ENCODE measurements at places on chromosomes 6 and 20. TPM values are rescaled to one million over a fixed set of nuclear protein-coding genes. Genes with fewer than 3 reads are reported as not detected.

DNA sequence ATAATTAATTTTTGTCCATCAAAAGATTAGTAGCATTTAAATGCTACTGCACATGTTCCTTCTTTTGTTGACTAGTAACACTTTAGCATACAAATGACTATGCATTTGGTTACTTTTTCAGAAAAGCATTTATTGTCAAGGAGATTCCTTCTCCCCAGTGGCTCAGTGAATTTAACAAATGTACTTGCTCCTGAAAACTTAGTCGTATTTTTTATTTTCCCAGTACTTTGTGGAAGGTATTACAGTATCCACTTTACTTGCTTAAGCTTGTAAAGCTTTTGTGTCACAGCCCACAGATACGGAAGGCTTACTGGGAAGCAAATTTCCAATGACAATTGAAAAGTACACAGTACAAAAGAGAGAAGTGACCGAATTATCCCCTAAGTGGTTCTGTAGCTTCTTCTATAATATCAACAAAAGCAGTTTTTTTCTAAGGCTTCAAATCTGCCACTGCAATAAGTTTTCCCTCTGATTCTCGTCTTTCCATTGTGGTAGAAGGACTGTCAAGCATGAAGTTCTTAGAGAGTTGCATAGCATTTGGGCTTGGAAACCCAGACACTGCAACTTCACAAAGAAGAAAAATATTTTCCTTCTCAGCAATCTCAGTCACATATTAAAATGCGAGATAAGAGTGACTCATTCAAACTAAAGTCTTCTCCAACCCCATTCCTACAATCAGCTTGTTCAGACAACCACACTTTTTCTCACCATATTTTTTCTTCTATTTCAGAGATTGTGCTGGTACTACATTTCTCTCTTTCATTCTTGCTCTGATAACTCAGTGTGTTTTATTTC, 431.2 kb downstream of the GRIK2 start:
- no peak for DNase-seq

- DNase-seq: no peak
Observed at GRCh38 chr20:53713328-53714056, 119.9 kb upstream of the ZNF217 start.

DNA sequence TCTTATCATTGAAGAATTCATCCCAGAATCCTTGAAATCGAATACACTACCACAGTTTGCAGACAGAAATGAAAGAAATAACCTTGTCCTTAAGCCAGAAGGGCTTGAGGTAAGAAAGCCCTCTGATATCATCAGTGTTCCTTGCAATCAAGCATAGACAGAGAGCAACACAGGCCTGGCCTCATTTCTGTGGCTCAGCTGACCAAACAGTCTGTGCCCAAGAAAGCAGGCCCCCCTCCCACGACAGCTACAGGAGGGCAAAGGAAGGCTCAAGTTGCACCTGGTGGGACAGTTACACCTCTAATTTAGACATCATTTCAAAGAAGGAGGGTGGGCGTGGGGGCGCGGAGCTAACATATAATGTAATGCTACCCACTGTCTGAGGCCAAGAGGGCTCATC, 21.6 kb downstream of the KIF16B start:
- no peak for DNase-seq

DNA sequence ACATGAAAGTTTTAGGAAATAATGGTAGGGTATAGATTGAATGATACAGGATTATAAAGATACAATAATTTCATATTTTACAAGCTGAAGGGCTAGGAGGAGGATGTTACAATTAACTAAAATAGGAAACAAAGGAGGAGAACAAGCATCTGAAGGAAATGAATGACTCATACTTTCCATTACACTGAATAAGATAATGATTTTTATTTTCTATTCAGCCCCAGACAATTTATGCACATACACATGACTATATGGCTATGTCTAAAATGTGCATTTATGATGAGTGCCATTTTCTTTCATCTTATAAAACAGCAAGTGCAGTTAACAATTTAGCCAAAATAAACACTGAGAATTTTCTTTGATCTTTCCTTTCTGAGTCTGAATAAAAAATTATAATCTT, 994.6 kb upstream of the ADGRB3 start:
- no peak for DNase-seq

DNA sequence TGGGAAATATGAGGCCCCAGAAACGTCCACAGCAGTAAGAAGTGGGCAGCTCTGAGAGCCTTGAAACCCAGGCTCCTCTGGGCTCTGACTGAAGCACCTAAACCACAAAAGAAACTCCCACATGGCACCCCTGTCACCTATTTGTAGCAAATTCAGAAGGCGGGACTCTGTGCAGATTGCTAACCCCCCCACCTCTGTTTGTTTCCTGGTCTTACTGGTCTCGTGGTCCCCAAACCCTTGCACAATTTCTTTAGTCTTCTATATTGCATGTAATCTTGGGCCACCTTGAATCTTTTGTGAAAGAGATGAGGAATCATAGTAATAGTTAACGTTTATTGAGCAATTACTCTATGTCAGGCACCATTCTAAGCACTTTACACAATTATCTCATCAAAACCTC, 154.3 kb downstream of the PREX1 start:
- DNase-seq: no peak

DNA sequence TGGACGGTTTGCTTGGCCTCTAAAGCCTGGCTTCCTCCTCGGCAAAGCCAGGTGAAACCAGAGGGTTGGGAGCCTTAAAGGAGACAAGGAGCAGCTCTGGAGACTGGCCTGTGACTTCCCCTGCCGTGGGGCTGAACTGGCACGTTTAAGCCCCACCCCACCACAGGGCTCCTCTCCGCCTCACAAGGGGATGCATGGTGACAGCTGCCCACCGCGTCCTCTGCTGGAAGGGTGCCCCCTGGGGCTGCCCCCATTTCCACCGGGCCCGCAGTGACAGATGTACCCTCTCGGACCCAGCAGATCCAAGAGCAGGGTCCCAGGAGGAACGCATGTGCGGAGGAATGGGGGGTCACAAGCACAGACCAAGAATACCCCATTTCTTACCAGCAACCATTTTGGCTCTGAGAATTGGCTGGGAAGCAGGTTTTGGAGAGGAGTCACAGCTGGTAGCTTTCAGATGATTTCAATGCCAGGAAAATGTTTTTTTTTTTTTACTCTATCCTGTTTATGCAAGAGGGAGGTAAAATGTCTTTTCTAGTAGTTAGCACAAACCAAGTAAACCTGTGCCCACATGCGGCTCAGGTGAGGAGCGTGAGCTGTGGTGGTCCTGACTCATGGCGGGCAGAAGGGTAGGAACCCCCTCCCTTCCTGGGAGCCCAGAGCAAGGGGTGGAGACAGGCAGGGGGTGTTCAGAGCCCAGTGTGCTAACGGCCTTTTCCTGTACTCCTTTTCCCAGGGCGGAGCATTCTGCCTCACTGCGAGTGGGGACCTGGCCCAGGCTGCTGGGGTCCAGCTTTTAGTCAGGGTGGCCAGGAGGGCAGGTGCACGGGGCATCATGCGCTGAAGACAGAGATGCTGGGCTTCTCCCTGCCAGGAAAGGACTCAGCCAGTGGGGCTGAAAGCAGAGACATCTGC, 33.0 kb downstream of the FRMD1 start:
- DNase-seq: no peak

The TREM2 gene
- 0.29 TPM for polyA plus RNA-seq
